Activated T-cell treated with anti-CD3 and anti-CD28 coated beads, Interleukin-2, amount 50 U/mL, for 72 hours (primary cell): ENCODE measurements at places on chromosomes 2 and 18. TPM values are rescaled to one million over a fixed set of nuclear protein-coding genes. Genes with fewer than 3 reads are reported as not detected.

Gene TUBB8B
- not detected for total RNA-seq

DNA sequence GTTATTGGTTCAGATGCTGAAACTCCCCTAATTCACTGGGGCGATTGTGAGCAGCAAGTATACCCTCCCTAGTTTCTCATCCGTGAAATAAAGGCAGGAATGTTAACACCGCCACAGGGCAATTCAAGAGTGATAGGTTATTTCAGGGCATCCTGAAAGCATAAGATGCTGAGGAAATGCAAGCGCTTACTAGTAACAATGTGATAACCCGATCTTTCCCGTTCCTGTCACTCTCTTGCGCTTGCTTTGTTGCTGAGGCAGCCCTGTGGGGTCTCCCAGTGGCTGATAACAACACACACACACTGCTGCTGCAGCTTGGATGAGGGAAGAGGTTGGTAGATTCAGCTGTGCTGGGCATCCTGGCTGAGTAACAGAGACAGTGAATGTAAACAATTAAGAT, 259.3 kb downstream of the AGPS start:
- H3K27ac ChIP-seq, result no peak overlapping the region
- no peaks in the 10 kb centered on the region for H3K4me1 ChIP-seq
- H3K36me3 ChIP-seq, result no peaks in the 10 kb centered on the region
- no peak for DNase-seq
- H3K4me3 ChIP-seq, result no peak overlapping the region

DNA sequence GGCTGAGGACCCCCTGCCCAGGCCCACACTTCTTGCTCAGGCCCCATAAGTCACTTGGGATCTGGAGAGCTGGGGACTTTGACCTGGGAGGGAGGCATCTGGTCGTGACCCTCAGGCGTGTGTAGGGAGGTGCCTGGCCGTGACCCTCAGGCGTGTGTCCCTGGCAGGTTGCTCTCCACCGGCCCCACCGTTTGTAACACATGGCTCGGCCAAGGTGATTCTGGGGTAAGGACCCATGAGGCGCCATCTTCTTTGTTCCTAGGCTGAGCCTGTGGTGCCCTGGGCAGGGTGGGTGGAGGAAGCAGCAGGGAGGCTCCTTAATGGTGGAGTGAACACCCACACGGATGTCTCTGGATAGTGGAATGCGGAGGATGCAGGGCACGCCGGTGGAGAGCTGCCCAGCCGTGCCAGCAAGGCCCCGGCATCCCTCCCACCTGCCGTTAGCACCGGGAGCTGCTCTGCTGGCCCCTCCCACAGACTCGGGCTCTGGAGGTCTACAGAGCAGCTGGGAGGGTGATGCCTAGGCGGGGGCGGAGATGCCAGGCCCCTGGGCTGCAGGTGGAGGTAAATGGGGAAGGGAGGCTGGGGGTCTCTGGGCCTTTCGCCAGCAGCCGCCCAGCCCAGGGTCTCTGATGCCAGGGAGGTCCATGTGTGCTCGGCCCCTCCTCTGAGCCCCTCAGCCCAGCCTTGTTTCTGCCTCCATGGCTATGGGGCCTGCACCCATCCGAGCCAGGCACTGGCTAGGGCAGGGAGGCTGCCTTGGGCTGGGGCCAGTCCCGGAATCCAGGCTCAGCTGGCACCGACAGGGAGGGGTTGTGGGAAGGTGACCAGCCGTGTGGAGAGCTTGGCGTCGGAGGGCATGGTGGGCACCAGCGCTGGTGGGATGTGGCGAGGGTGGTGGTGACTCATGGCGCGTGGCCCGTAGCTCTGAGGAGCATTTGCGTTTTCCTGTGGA, 1.1 kb upstream of the GAL3ST2 start:
- peaks cover 13% of the 10 kb centered on the region for H3K4me1 ChIP-seq
- no peaks in the 10 kb centered on the region for H3K27me3 ChIP-seq
- no peak overlapping the region for H3K4me3 ChIP-seq
- no peak for DNase-seq
- H3K36me3 ChIP-seq, result peaks cover 2% of the 10 kb centered on the region

- H3K4me3 ChIP-seq, result no peak overlapping the region
- no peaks in the 10 kb centered on the region for H3K36me3 ChIP-seq
- no peaks in the 10 kb centered on the region for H3K4me1 ChIP-seq
- no peak for DNase-seq
Measured at GRCh38 chr2:95325026-95325425, 27.9 kb downstream of the KCNIP3 start.

GRCh38 chr2:136751406-136751805, 13.9 kb upstream of the THSD7B start:
- no peaks in the 10 kb centered on the region for H3K4me1 ChIP-seq
- H3K27ac ChIP-seq, result peak overlapping the region; percentile 44
- no peak for DNase-seq
- peaks cover 8% of the 10 kb centered on the region for H3K27me3 ChIP-seq

- H3K27ac ChIP-seq, result no peak overlapping the region
- peaks cover 29% of the 10 kb centered on the region for H3K4me1 ChIP-seq
- no peaks in the 10 kb centered on the region for H3K27me3 ChIP-seq
- no peak overlapping the region for H3K4me3 ChIP-seq
- no peaks in the 10 kb centered on the region for H3K36me3 ChIP-seq
Measured at GRCh38 chr2:205656941-205657340, 25.4 kb upstream of the NRP2 start.

Gene TMEM198
- 4.5 TPM for total RNA-seq

GRCh38 chr2:106142683-106143082, 51.4 kb downstream of the UXS1 start:
- H3K27ac ChIP-seq, result peak overlapping the region; percentile 91
- H3K27me3 ChIP-seq, result no peaks in the 10 kb centered on the region
- peak overlapping the region; percentile 27 for H3K4me3 ChIP-seq
- peak; percentile 54 for DNase-seq

Gene PDE11A
- total RNA-seq, result not detected

Gene CFAP65
- not detected for total RNA-seq

DNA sequence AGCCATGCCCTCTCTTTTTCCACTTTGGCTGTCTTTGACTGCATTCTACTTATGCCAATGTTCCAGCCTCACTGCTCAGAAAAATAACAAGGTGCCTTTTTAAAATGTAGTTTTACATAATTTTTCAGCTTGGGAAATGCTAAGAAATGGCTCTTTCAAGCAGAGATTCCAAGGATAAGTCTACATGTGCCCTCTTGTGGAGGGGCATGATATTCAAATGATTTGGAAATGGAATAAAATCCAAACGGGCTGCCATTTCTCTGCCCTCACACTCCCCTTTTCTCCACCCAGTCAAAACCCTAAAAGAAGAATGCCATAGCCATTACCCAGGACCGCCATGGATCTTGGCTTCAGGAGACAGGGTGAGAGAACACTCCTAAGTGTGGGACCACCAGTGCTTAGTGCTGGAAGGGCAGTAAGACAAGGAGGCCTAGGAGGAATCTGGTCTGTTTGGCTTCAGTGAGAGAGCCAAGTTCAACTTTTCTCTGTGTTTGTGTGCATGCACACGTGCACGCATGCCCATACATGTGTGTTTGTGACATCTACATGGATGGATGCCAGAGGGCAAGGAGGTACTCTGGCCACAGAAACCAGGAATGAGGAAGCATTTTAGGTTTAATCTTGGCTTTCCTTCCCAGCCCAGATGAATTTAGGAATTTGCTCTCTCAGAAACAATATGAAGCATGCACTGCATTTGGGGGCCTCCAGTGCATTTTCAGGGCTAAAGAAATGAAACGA, 174.0 kb upstream of the SLC14A2 start:
- no peak overlapping the region for H3K4me3 ChIP-seq

Gene C2orf72
- total RNA-seq, result 0.84 TPM

- DNase-seq, result no peak
- H3K27me3 ChIP-seq, result no peaks in the 10 kb centered on the region
- H3K27ac ChIP-seq, result no peak overlapping the region
- no peaks in the 10 kb centered on the region for H3K4me1 ChIP-seq
- no peak overlapping the region for H3K4me3 ChIP-seq
- no peaks in the 10 kb centered on the region for H3K36me3 ChIP-seq
Measured at GRCh38 chr2:126085011-126085795, 570.8 kb upstream of the GYPC start.

DNA sequence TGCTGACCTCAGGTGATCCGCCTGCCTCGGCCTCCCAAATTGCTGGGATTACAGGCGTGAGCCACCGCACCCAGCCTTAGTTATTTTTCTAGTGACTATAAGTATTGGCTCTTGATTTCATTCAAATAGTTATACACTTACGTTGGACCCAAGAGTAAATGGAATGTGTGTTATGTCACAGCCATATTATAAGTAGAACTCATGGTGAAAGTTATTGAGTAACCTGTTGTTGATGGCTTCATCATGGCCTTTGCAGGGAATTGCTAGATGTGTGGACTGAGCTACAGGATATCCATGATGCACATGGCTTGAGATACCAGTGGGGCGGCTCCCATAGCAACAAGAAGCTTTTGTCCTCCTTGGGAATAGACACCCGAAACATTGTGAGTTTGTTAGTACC, 44.7 kb downstream of the AFTPH start:
- peaks cover 8% of the 10 kb centered on the region for H3K36me3 ChIP-seq
- peak overlapping the region; percentile 15 for H3K27ac ChIP-seq
- peaks cover 14% of the 10 kb centered on the region for H3K4me1 ChIP-seq
- H3K4me3 ChIP-seq, result no peak overlapping the region
- DNase-seq, result no peak

Gene CRYGD
- total RNA-seq, result not detected

DNA sequence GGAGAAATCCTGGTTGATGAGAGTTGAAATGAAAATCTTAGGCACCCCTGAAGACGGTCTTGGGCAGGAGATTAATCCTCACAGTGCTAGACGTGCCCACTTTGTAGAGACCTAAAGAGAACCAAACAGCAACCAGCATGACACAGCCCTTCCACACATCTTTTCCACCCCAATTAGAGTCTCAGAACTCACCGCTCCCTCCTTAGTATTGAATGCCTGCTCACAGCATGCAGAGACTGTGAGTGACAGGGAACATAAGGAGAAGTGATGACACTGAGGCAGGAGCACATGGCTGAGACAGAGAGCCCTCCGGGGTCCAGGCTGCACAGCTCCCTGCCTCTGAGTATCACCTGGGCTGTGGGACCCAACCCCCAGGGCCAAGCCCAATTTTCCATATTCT, 367.6 kb downstream of the EIPR1 start:
- H3K4me3 ChIP-seq, result no peak overlapping the region
- H3K27me3 ChIP-seq, result peaks cover 41% of the 10 kb centered on the region
- DNase-seq, result no peak
- no peaks in the 10 kb centered on the region for H3K4me1 ChIP-seq

DNA sequence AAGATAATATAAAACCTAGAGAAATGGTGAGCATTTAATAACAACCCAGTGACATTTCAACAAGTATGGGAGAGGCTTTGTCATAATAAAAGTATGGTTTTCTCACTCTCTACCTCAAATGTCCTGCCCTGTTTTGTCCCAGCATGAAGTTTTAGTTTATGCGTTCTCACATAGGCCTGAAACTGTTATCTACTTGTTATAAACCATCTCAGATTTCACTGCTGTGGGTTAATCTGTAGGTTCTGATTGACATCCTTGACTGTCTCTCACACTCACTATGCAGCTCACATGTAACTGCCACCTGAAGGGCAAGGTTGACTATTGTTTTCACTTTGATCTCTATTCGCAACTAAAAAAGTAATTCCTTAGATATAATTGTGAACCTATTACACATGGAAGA, 44.9 kb downstream of the ZEB2 start:
- no peak overlapping the region for H3K27ac ChIP-seq
- H3K4me1 ChIP-seq, result peaks cover 12% of the 10 kb centered on the region
- no peaks in the 10 kb centered on the region for H3K36me3 ChIP-seq

DNA sequence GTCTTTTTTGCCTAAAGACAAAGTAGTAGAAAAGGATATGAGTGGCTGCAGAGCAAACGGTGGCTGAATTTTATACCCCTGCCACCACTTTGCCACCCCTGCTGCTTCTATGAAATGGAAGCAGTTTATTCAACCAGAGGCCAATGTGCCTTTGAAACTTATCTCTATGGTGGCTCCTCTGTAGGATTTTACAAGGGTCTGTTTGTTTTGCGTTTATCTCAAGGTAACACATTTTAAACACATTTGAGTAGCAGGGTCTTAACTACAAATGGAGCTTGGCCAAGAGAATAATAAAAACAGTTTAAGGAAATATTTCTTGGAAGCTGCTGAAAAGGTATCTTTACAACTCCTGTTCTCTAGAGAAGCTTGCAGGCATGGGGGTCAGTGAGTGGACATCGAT, 6.1 kb downstream of the ALLC start:
- DNase-seq, result no peak
- H3K27ac ChIP-seq, result no peak overlapping the region
- H3K4me3 ChIP-seq, result no peak overlapping the region
- peaks cover 23% of the 10 kb centered on the region for H3K27me3 ChIP-seq
- H3K4me1 ChIP-seq, result peaks cover 5% of the 10 kb centered on the region
- H3K36me3 ChIP-seq, result no peaks in the 10 kb centered on the region

DNA sequence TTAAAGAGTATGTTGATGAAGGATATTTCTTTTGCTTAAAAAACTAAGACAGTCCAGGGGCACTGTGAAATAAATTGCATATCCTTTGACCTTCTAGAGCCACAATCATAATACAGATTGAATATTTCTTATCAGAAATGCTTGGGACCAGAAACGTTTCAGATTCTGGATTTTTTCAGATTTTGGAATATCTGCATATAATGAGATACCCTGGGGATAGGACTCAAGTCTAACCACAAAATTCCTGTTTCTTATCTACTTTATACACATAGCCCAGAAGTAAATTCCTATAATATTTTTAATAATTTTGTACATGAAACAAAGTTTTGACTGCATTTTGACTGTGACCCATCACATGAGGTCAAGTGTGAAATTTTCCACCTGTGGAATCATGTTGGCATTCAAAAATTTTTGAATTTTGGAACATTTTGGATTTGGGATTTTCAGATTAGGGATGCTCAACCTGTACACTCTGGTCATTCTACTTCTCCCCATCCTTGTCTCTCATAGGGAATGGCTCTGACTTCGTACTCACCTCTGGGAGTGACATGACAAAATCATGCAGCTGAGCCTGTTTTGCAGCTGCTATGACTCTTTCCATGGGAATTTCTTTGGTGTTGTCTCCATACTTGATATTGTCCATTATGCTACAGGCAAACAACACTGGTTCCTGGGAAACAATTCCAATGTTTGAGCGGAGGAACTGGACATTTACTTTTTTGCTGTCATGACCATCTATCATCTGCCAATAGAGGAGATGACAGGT, 25.7 kb downstream of the G6PC2 start:
- no peak overlapping the region for H3K4me3 ChIP-seq
- H3K4me1 ChIP-seq, result no peaks in the 10 kb centered on the region
- peaks cover 57% of the 10 kb centered on the region for H3K27me3 ChIP-seq
- no peak for DNase-seq

GRCh38 chr2:162926907-162927306, 88.3 kb upstream of the KCNH7 start:
- no peak overlapping the region for H3K27ac ChIP-seq
- no peak overlapping the region for H3K4me3 ChIP-seq
- H3K27me3 ChIP-seq, result no peaks in the 10 kb centered on the region
- H3K36me3 ChIP-seq, result no peaks in the 10 kb centered on the region
- no peak for DNase-seq
- no peaks in the 10 kb centered on the region for H3K4me1 ChIP-seq
